Stimulated activated CD4-positive, alpha-beta T cell treated with anti-CD3 and anti-CD28 coated beads, Interleukin-15, amount 100 ng/mL, for 1 hour (primary cell): ENCODE measurements at places on chromosomes 11 and 22.

DNA sequence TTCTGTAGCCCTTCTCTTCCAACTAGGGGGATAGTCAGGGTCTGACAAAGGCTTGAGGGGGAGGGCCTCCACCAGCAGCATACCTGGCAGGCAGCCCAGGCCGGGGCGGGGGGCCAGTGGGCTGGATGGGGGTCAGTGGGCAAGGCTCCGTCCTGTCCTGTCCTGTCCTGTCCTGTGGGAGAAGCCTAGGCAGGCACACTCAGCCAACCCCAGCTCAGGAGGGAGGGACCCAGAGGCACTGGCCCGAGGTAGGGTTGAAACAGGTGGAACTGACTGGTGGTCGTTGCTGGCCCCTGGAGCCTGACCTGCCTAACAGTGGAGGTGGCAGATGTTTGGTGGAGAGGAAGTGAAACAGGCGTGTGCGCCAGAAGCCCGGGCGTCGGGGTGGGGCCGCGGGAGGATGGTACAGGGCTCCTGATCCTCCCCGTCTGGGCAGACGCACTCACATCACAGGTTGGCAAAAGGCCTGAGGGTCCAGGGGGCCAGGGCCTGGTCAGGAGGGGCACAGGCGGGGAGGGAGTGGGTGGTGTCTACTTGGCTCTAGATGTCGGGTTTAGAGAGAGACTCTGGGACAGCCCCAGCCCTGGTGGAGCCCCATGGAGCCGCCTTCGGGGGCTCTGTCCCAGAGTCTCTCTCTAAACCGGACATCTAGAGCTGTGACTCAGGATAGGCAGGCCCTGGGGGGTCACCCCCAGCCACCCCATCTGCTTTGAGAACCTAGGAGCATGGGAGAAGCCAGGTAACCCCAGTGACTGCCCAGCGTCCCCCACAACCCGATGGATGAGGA is 32.5 kb upstream of the GRAMD4 start:
- no peak for DNase-seq

DNA sequence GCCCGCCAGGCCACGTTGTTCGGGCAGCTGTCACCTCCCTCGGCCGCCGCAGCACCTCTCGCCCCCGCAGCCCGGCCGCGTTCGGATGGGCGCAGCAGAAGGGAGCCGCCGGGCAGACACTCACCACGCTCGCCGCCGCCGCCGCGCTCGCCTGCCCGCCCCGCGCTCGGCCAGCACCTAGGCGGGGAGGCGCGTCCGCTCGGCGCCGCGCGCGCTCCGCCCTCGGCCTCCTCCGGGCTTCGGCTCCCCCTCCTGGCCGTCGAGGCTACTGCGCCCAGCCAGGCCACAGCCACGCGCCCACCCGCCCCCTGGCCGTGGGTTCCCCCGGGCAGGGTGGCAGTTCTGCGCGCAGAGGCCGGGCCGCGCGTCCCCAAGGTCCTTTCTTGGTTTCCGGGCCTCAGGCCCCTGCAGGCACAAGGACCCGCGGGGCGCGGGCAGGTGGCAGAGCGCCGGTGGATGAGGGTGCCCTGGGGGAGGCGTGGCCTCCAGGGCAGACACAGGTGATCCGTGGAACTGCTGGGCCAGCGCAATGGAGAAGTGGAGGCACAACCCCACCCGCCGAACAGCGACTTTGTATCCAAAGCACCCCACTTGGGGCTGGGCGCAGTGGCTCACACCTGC is at the start of gene SLC25A22:
TSS of gene SLC25A22 (minus strand) at position 189 of the 621 bp plus-strand sequence. CDS start 3,275 bp downstream, outside the sequence.
- peak; percentile 80 for DNase-seq

DNA sequence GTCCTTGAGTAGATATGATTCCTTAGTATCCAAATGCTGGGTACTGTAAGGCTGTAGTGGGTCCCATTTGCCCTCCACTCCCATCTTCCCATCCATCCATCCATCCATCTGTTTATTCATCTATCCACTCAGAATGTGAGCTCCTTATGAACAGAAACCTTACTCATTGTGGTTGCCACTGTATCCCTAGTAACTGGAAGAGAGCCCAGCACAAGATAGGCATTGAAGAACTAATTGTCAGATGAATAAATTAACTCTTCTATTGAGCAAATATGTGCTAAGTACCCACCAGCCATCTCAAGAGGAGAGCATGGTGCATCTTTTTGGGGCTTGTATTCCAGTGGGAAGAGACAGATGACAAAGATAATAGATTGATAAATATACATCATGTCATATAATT is 86.4 kb upstream of the SEZ6L start:
- no peak for DNase-seq

DNA sequence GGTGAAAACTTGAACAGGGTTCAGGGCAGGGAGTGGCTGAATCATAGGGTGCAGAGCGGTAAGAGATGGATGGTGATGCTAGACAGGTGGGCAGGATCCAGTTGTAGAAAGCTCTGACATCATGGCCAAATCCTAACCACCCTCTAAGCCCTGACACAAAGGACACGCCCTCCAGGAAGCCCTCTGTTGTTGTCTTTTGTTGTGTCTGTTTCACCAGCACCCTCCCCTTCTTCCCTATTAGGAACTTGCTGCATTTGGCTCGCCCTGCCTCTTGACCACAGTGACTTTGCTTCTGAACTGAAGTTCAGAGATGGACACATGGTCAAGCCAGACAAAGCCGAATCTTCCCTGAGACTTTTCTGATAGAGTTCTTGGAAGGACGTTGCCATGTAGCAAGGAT is 14.2 kb upstream of the APOL6 start:
- DNase-seq = no peak

GRCh38 chr11:35065566-35065965 is 73.4 kb upstream of the CD44 start:
- no peak for DNase-seq

DNA sequence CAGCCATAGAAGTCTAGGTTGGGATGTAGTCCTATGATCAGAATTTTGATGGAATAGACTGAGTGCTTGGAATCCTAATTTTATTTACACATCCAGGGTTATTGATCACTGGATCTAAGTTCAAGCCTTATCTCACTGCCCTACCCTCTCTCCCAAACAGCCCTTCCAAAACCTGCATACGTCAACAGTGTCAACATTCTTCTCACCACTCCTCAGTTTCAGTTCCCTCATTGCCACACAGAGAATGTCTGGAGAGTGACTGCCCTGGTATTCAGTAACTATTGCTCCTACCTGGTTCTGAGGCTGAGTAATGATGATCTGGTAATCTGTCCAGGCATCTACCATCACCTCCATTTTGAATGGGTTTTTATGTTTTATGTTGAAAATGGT is 60.0 kb downstream of the GLYATL1 start:
- no peak for DNase-seq

DNA sequence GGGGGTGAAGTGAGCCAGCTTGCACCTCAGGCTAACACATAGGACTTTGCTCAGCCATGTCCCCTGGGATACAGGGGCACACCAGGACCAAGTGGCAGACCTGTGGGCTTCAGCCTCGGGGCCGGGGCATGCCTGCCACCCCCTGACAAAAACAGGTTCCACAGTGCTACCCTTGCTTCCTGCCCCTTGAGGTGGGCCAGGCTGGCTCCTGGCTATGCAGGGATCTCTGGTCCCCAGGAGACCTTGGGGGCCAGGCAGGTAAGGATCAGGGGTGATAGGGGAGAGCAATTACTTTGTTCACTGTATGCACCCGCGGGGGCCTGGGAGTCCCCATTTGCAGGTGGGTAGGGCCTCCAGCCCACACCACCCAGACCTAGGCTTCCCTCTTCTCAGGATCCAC is 2.4 kb upstream of the MYO7A start:
- DNase-seq = no peak

DNA sequence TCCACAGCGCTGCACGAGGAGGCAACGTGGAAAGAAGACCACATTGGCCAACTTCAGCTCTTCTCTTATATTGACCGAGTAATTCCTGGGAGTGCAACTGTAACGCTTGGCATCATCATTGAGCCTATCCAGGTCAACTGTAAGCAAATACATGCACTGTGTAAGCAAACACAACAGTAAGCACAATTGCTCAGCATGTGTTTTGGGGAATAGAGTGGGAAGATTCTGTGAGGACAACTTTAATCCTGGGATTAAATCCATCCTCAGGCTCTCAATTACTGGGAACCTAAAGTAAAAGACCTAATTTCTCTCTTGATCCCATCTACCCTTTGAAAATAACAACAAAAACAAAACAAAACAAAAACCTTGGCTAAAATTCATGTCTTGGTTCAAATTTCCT is 109.5 kb upstream of the DDI1 start:
- no peak for DNase-seq

- no peak for DNase-seq
Observed at GRCh38 chr11:10473371-10473770, 18.3 kb downstream of the AMPD3 start.

GRCh38 chr11:130088217-130088616 is 18.5 kb downstream of the APLP2 start:
- no peak for DNase-seq

DNA sequence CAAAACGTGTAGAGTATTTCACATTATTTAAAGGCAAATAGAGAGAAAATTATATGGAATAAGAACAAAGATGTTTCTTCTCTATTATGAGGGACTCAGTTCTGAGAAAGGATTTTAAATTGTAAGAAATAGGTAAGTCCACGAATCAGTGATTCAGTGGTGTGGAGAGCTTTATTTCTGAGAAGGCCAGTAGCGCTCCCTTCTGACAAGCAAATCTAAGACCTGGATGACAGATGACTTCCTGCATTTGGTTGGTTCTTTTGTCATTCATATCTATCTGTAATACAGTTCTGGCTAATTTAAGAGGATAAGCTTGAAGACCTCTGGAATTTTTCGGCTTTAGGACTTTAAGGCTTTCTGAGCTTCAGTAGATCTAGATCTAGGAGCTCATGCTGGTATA is 7.0 kb downstream of the CD3E start:
- DNase-seq = no peak

- no peak for DNase-seq
Observed at GRCh38 chr22:16970446-16970845, 37.6 kb downstream of the GAB4 start.

DNA sequence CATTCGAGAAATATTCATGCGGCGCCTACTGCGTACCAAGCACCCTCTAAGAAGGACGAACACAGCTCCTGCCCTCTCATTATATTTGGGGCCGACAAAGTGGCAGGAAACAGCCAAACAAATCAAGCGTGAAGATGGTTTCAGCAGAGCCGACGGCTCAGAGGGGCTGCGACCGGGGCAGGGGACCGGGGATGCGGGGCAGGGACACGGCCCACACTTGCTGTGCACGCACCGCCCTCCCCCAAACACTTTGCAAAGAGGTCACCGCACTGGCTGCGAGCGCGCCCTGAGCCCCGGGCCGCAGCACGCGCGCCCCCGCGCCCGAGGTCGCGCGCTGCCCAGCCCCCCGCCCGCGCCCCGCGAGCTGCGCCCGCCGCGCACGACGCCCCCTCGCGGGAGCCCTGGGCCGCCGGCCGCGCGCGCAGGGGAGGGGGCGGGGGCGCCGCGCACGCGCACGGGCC is 255 bp upstream of the SYNGR1 start:
- no peak for DNase-seq
